Stimulated activated CD4-positive, alpha-beta T cell treated with anti-CD3 and anti-CD28 coated beads, Interleukin-15, amount 100 ng/mL, for 24 hours (primary cell): ENCODE measurements at places on chromosomes 7 and 10.
A peak's percentile ranks its signal among the peaks of the same experiment; 100 is the strongest.

DNA sequence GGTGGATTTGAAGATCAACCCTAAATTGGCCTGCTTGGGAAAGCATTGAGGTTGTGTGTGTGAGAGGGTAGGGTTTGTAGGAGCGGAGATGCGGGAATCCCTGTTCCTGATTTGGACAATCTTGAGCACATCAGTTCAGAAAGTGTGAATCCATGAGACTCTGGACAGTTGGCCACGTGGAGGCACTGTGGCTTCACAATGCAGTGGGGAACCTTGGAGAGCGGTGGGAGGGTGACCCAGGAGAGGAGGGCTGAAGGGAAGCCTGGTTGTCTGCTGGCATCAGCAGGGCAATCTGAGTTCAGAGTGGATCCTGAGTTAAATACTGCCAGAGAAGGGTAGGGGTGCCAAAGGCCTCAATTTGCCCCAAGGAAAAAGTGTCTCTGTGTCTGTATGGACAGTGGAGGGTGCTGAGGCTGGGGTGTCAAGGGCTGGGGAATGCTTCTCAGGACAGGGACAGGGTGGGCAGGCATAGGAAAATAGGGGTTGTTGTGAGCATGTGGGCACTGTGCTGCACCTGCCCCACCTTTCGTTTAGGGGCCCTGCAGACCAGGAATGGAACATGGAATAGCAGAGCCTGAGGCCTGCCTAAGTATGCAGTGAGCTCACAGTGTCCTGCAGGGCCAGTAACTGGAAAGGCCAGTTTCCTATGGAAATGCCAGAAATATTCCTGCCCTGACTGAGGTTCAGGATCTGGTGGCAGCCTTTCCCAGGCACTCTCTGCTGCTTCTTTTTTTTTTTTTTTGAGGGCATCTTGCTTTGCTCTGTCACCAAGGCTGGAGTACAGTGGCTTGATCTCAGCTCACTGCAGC lies 162.9 kb upstream of the PRSS58 start:
- DNase-seq, result no peak

DNA sequence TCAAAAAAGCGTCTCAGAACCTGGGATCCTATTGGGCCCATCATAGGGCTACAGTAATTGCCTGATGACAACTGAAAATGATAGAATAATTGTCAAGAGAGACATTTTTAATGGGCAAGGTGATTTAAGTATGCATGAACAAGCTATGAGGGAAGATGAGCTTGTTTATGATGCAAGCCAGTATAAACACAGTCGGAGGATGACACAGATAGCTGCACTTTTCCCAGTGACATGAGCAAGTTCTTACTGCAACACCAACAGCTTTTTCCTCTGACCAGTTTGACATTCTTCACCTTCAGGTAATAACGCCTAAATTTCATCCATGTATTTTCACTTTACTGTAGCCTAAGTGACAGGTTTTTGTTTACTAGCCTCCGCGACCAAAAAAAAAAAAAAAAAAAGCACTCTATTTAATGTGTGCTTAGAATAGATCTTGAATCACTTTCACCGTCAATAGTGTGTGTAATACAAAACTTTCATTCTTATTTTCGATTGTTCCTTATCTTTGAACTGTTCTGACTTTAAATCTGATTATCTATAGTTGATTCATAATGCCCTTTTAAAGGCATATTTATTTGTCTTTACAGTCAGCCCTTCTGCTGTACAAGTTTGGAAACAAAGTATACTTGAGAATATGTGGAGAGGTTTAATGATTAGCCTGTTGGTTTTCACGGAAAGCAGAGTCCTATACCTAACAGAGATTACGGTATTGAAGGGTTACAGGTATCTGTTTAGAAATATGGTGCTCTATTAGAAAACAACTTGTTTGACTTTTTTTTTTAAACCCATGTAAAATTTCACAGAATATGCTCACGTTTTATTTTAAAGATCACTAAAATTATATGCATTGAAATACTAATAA lies 1.7 kb downstream of the FOXP2 start:
- no peak for DNase-seq

DNA sequence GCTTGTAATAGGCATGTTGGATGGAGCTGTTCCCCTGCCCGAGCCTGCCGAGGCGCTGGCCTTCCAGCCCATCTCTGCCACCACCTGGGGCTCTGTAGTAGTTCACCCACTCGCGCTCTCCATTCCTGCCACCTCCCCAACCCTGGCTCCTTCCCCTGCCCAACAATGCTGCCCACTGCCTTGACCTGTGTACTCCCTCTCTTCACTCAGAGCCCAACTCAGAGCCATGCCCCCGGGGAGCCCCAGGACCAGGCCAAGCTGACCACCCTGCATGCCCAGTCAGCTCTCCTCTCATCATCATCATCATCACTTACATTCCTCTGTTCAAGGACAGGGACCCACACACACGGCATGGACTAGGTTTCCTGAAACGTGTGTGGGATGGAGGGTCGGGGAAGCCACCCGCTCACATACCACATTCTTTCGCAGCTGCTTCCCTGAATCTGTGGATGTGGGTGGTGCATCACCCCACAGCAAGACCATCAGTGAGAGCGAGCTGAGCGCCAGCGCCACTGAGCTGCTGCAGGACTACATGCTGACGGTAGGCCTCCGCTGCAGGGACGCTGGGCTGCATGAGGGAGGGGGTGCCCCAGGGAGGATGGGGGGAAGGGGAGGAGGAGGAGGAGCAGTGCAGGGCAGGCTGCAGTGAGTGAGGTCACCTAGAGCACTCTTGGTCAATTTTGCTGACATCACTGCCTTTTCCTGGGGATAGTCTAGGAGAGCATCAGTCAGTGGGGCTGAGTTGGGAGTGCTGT lies 15.6 kb downstream of the NACAD start:
- no peak for DNase-seq

DNA sequence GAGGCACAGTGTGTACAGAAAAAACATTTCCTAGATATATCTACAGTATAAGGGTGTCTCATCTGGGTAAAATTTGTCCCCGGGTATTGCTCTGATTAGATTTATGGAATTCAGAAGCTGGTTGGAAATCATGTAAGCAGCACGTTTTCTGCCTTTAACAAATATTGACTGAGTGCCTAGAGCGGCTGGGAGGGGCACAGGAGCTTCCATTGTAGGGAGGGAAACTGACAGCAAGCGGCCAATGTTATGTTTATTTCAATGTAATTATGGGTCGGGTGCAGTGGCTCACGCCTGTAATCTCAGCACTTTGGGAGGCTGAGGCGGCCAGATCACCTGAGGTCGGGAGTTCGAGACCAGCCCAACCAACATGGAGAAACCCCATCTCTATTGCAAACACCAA lies 4.4 kb upstream of the RFC2 start:
- DNase-seq, result no peak

DNA sequence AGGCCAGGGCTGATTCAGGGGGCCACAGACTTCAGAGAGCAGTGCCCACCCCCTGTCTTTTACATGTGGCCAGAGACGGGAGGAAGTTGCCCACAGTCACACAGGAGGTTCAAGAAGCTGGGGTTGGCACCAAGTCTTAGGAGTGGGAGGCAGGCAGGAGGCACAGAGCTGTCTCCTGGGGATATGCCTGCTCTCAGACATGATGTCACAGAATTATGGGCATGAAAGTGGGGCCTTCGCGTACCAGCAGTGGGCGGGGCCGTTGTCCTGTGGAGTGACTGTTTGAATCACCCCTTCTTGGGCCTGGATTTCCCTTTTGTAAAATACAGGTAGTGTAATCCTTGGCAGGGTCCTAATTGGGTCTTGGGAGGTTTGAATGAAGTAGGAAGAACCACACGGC lies 81.2 kb upstream of the PPIF start:
- peak; percentile 30 for DNase-seq

GRCh38 chr7:129494041-129494440 lies 8.3 kb upstream of the SMKR1 start:
- DNase-seq, result no peak

DNA sequence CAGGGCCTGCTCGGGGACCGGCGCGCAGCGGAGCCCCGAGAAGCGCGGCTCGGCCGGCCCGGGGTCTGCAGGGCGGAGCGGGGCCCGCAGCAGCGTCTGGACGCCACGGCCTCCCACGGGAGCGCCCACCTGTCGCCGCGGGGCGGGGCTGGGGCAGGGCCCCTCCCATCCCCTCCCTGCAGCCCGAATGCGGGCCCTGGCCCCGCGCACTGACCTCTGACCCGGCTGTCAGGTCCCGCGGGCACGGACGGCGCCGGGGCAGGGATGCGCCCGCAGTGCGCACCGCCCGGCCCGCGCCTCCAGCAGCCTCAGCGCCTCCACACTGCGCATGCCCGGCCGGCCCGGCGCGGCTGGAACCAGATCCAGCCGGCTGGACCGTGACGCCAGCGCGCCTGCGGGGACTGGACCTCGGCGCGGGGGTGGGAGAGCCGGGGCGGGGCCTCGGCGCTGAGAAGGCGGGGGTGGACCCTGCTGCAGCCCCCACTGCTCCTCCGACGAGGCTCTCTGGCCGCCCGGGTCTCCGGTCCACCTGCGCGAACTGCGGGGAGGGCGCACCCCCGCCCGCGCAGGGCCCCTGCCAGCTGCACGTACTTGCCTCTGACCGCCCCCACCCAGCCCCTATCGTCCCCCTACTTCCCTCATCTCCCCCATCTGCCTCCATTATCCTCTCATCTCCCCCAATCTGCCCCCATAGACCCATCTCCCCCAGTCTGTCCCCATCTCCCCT lies 16.1 kb upstream of the GPR146 start:
- peak; percentile 92 for DNase-seq

DNA sequence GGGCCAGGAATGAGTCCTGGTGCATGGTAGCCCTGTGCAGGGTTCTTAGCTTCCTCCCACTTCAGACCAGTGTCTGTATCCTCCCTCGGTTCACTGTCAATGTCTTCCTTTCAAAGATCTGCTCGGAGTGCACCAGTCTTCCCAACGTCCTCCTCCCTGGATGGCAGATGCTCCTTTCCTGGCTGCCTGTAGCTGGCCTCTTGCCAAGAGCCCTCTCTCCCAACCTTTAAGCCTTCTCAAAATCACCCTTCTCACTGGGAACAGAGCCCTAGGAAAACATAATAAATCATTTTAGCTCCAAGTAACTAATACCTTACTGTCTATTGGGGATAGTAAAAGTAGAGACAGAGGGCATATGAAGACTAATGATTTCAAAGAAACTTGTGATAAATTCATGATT lies 490.6 kb downstream of the CCSER2 start:
- DNase-seq, result no peak

- DNase-seq, result no peak
Measured at GRCh38 chr7:7710469-7710868, 7.9 kb downstream of the RPA3 start.

DNA sequence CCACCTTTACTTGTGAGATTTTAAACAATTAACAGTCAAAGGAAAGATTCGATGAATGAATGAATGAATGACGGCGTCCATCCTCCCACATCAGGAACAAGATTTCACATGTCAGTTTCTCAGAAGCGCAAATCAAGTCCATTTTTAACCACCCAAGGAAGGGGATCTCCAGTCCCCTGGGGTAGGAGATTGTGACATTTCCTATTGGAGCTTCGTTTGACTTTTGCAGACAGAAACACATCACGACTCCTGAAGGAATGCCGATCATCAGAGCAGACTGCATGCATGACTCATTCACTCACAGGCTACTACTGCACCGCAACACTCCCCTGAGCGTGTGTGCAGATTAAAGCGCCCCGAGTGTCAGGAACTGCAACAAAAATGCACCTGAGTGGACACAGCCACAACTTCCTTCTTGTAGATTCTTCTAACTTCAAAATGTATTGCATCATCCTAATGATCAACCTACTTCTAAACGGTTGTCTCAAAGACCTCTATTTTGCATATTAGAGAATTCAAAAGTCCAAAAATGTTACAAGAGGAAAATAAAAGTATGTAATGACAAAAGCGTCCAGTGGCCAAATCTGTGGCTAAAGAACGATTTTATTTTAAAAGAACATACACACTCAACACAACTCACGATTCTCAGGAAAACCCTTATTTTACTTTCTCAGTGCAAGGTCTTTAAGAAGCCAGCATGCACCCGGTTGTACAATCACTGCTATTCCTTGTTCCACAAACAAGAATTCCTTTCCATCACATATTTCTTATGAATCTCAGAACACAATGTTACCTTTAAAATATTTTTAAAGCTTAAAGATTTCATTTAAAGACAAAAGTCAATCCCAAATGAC lies 172.6 kb downstream of the FAM107B start:
- peak; percentile 73 for DNase-seq

DNA sequence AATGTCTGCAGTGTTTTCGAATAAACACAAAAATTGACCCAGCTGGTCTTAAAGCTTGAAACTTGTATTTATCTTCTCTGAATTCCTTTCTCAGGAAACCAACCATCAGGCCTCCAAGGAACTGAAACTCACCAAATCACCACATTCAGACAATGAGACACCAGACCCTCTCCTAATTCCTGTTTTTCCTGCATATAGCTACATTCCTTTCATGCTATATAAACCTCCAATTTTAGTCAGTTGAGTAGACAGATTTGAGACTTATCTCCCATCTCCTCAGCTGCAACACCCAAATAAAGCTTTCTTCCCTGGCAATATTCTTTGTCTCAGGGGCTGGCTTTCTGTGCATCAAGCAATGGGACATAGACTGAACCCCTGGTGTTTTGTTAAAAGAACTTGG lies 317.0 kb downstream of the CACNA2D1 start:
- no peak for DNase-seq

DNA sequence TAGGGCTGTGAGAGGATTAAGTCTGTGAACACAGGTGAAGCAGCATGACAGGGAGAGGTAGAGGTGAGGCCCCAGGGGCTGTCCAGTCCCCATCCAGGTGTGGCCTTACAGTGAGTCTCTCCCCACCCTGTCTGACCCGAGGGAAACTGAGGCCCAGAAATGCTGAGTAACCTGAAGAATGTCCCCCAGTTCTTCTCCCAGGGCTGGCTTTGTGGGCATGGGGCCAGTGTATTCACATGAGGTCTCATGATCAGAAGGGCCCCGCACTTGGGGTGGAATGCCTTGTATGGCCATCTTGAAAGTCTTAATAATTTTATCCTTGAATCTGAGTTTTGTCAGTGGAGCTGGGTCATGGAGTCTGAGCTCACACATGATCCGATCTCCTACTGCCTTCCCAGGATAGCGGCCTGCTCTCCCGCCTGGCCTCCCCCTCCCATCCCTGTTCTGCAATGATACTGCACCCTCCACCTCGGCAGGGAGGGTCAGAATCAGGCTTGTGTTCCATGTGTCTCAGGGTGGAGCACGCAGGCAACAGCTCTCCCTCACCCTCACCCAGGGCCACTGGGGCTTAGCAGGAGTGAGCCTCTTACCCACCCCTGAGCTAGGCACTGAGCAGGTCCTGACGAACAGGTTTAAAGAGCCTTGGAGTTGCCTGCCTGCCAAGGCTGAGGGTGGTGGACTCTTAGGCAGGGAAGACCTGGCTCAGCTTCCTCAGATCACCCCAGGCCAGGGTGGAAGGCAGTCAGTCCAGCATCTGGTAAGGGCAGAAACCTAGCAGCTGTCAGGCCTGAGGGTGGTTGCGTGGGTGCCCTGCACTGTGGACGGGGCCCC lies 41.4 kb upstream of the NPFFR1 start:
- DNase-seq, result no peak
